Hematopoietic multipotent progenitor cell treated with erythropoietin and hydrocortisone succinate and interleukin-3 and kit ligand, for 17 days (in vitro differentiated cells): ENCODE measurements at places on chromosomes 11 and 22.

DNA sequence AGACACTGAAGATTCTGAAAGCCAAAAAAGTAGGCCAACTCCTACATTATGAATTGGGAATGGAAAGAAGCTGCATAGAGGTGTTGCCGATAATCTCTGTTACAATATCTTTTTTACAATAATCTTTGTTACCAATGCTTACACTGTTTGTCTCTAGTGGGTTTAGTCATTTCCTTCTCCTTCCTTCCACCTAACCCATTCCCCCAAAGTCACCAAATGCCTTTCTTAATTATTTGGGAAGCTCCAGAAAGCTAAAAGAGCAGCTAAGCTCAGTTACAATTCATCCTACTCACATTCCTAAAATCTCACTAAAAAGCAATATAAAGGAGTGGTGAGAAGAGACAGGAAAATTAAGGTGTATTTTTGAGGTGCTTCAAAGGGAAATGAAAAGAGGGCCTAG lies 313.7 kb downstream of the SWAP70 start:
- DNase-seq = no peak

DNA sequence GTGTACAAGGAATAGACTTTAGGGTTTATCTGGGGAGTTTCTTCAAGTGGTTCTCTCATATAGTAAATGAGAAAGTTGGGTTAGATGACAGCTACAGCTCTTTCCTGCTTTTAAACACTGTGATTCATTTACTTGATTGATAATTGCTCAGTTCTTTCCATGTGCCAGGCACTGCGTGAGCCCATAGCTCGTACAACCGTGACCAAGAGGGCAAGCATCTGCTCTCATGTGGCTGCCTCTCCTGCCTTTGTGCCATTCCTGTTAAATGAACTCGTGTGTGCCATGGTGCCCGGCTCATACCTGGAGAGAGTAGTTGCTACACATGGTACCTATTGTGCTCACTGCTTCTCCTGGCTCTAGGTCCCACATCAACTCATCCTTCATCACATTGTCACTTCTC lies 206.3 kb downstream of the SNX19 start:
- no peak for DNase-seq

DNA sequence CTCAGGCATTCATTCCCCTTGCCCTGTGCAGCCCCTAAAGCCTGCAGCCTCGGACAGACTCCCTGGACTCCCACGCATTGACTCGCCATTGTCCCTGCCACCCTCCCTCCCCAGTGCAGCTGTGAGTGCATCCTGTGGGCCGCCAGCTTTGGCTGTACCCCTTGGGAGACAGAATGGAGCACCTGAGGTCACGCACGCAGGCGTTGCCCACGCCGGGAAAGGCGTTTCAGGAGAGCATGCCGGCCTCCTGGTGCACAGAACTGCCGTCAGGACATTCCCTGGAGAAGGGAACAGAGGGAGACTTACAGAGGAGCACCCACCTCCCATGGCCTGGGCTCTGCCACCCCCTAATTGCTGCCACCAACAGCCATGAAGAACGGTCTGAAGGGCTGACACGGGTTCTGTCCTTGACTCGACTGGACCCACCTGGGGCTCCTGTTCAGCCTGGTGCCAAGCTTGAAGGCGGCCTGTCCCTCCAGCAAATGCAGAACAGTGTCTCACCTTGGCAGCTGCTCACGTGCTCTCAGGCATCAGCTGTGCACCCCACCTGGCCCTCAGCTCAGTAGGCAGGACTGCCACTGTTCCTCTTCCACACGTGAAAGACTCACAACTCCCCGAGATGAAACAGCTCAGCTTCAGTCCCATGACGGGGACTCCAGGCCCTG lies 503.8 kb downstream of the BRD1 start:
- no peak for DNase-seq

DNA sequence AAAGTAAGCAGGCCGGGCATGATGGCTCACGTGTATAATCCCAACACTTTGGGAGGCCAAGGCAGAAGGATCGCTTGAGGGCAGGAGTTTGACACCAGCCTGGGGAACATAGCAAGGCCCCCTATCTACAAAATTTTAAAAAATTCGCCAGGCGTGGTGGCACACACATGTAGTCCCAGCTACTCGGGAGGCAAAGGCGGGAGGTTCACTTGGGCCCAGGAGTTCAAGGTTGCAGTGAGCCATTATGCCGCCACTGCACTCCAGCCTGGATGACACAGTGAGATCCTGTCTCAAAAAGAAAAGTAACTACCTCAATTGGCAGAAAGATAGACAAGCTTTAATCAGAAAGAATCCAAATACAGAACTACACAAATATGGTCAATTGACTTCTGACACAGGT lies 31.0 kb downstream of the CADM1 start:
- no peak for DNase-seq

DNA sequence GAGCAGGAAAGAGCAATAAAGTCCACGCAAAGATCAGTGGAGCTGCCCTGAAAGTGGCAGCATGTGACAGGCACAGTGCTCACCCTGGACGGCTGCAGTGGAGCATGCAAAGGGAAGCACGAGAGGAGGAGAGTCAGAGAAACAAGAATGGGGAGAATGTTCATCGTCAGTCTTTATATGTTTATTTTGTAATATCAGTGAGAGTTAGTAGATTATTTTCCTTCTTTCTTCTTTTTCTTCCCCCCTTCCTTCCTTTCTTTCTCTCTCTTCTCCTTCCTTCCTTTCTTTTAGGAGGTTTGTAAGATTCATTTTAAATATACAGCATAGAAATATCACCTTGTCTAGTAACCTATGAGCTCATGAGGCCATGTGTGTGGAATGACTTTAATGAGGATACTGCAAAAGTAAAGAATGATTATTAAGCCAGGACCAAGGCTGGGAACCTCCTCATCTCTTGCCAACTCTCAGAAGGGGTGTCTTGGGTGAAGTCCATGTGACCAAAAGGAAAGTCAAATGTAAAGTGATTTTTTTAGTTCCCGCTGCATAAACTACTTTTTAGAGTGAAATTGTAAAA lies 321.1 kb downstream of the AASDHPPT start:
- no peak for DNase-seq

GRCh38 chr22:38203855-38204514 lies 2.2 kb downstream of the MAFF start:
- no peak for DNase-seq

DNA sequence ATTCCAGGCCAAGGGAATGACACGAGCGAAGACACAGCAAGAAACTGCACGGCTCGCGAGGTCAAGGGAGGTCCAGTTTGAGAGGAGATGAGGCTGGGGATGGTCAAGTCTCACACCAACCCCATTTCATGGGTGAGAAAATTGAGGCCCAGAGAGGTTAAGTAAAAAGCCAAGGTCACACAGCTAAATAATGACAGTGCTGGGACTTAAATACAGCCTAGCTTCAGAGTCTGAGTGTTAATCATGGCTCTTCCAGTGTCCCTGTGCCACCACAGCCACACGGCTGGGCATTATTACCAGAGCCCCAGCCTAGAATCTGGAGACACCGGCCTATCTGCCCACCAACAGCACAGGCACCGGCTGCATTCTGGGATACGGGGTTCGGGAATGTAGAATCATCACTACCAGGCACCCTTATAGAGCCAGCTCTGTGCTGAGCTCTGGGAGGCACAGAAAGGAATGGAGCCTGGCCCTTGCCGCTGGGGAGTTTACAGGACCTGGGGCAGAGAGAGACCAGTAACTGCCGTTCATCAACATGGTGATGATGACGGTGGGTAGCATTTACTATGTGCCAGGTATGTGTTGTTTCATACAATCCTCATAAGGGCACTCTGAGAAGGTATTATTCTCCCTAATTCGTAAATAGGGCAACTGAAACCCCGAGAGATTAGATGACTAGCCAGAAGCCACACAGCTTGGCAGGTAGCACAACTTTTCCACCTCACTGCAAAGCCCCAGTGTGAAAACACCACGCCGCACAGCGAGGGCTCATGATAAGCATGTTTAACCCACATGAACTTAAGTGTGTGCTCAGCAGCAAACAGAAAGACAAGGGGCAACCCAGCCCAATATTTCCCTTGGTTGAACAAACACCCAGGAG lies 51.8 kb downstream of the CD6 start:
- no peak for DNase-seq

- no peak for DNase-seq
These were observed 37.7 kb downstream of the SGSM3 start for GRCh38 chr22:40407831-40408717.
